ENCODE measurements at places on chromosomes 5 and 9. TPM values are rescaled to one million over a fixed set of nuclear protein-coding genes. Genes with fewer than 3 reads are reported as not detected.

The ECSCR gene
- 18.3 TPM for total RNA-seq

The SLCO6A1 gene
- total RNA-seq = not detected

The FAM169A gene
- total RNA-seq = 5.3 TPM

The MAP1B gene
- total RNA-seq = 193 TPM

The SPINK13 gene
- not detected for total RNA-seq

GRCh38 chr9:92010705-92011536 lies 60.9 kb upstream of the ROR2 start:
- no peak overlapping the region for H3K4me3 ChIP-seq
- H3K36me3 ChIP-seq = no peaks in the 10 kb centered on the region
- no peak overlapping the region for H3K27ac ChIP-seq
- no peaks in the 10 kb centered on the region for H3K27me3 ChIP-seq
- DNase-seq = no peak

DNA sequence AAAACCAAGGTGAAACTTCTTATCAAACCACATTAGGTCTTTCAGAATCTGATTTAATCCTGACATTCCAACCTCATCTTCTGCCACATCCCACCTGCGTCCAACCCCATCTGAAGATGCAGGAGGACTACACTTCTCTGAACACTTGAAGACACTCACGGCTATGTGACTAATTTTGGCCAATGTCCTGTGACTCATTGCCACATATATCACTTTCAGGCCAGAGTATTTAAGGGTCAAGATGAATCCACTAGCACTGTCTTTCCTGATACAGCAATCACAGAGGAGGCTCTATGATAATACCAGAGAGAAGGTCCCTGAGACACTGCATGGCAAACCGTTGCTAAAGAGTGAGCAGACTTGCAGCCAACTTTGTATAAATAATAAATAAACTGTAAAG lies 323.4 kb downstream of the NR2F1-AS1 start:
- no peaks in the 10 kb centered on the region for H3K36me3 ChIP-seq
- no peaks in the 10 kb centered on the region for H3K27me3 ChIP-seq
- H3K4me3 ChIP-seq = no peak overlapping the region

- no peaks in the 10 kb centered on the region for H3K27me3 ChIP-seq
- H3K27ac ChIP-seq = no peak overlapping the region
- peaks cover 8% of the 10 kb centered on the region for H3K4me1 ChIP-seq
- DNase-seq = no peak
- H3K36me3 ChIP-seq = no peaks in the 10 kb centered on the region
Measured at GRCh38 chr9:77747163-77747562, 99.0 kb upstream of the GNA14 start.

GRCh38 chr9:22307013-22307711 lies 139.5 kb upstream of the DMRTA1 start:
- no peak overlapping the region for H3K4me3 ChIP-seq
- no peaks in the 10 kb centered on the region for H3K36me3 ChIP-seq
- H3K27ac ChIP-seq = no peak overlapping the region
- no peak for DNase-seq
- H3K27me3 ChIP-seq = peaks cover 11% of the 10 kb centered on the region
- H3K4me1 ChIP-seq = no peaks in the 10 kb centered on the region

- no peak overlapping the region for H3K4me3 ChIP-seq
- H3K27me3 ChIP-seq = no peaks in the 10 kb centered on the region
- no peak overlapping the region for H3K27ac ChIP-seq
Measured at GRCh38 chr5:158722940-158723339, 376.8 kb downstream of the EBF1 start.

DNA sequence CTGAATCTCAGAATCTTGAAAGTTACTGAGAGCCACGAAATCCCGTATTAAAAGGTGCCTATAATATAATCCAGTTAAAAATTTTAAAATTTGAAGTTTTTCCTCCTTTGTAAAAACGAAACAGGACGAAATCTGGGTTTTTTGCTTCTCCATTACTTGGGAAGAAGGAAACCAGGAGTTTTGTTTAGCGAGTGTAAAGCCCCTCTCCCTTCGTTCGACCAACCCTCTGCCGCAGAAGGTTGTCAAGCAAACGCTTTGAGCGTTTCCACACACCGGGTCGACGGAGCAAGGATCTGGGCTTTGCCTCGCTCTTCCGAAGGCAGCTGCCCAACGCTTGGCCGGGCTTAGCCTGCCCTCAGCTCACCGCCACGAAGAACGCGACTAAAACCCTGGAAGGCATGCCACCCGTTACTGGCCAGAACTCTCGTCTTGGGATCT lies 1.6 kb upstream of the FOXE1 start:
- no peak overlapping the region for H3K27ac ChIP-seq
- H3K4me1 ChIP-seq = peaks cover 8% of the 10 kb centered on the region
- no peak for DNase-seq
- H3K4me3 ChIP-seq = no peak overlapping the region

DNA sequence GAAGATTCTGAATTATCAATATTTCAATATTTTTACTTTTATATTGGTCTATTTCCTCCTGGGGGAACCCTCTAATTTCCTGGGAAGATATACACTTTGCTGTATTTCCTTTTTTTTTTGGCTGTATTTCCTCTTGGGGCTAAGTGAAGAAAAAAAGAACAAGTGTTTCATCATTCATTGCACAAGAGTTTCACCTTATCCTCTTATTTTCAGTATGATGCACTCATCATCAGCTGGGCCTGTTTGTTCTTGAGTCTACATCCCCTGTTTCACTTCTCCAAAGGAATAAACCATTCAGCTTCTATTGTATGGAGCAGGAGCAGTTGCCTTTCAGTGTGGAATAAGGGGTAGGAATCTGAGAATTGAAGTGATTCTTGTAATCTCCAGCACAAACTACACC lies 210.8 kb downstream of the FAM170A start:
- H3K27ac ChIP-seq = no peak overlapping the region
- H3K4me3 ChIP-seq = no peak overlapping the region
- H3K27me3 ChIP-seq = no peaks in the 10 kb centered on the region
- no peaks in the 10 kb centered on the region for H3K36me3 ChIP-seq
- no peaks in the 10 kb centered on the region for H3K4me1 ChIP-seq

- no peaks in the 10 kb centered on the region for H3K36me3 ChIP-seq
- H3K4me1 ChIP-seq = no peaks in the 10 kb centered on the region
- no peak for DNase-seq
- no peak overlapping the region for H3K4me3 ChIP-seq
- H3K27me3 ChIP-seq = no peaks in the 10 kb centered on the region
Measured at GRCh38 chr9:11086561-11086960, 473.8 kb upstream of the PTPRD start.
